Stimulated activated CD8-positive, alpha-beta memory T cell treated with anti-CD3 and anti-CD28 coated beads, Interleukin-7, amount 100 ng/mL, for 48 hours (primary cell): ENCODE measurements at places on chromosomes 3 and 15.

- no peak for DNase-seq
Observed at GRCh38 chr15:48682942-48683651, 37.6 kb upstream of the FBN1 start.

GRCh38 chr3:98626151-98626550, 32.7 kb upstream of the CPOX start:
- DNase-seq: no peak

DNA sequence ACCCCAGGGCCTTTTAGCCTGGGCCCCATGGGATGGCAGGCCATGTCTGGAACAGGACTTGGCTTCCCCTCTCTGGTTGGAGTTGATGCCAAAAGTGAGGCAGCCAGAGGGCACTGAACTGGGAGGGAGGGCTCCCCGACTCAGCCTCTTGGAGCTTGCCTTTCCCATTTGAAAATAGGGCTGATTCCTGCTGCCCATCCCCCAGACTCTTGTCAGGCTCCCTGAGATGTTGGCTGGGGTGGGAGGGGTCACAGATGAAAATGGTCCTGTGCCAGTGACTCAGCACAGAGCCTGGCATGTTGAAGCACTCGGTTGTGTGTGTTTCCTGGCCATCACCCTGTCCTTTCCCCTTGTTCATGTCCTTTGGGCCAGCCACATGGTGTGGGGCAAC, 6.6 kb downstream of the PPCDC start:
- no peak for DNase-seq

- no peak for DNase-seq
Observed at GRCh38 chr3:85360742-85361387, 402.1 kb downstream of the CADM2 start.

- DNase-seq: no peak
Observed at GRCh38 chr3:190004656-190005055, 116.0 kb downstream of the P3H2 start.

DNA sequence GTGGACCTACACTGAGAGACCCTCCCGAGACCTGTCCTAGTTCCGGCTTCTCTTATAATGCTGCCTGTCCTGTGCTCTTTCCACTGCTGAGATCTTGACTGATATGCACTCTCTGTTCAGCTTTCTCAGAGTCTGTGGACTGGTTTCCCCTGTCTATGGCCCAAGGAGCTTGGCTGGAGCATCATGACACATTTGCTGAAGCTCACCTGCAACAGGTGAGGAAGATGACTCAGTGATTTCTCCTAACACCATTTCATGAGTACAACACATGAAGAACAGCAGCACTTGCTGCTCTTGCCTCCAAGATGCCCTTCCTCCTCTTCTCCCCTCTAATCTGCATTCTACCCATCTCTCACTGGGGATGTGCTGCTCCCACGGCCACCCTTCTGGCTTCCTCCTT, 92.1 kb downstream of the DUT start:
- DNase-seq: no peak

- no peak for DNase-seq
Observed at GRCh38 chr3:11703146-11703545, 59.4 kb upstream of the VGLL4 start.

DNA sequence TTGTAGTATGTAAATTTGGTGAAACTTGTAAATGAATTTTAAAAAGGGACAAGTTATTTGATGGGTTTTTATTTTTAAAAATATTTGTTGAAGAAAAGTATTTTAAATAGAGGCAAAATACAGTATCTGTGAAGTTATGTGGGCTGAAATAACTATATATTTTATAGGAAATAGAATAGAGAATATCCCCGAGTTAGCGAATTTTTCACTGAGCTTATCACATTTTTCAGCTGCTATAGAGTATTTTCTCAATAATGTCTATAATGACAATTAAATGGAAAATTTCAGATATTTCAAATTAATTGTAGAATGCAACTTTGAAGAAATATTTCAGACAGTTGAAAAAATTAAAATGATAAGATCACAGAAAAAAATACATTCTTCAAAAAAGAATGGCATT, 166.4 kb upstream of the TP63 start:
- no peak for DNase-seq

DNA sequence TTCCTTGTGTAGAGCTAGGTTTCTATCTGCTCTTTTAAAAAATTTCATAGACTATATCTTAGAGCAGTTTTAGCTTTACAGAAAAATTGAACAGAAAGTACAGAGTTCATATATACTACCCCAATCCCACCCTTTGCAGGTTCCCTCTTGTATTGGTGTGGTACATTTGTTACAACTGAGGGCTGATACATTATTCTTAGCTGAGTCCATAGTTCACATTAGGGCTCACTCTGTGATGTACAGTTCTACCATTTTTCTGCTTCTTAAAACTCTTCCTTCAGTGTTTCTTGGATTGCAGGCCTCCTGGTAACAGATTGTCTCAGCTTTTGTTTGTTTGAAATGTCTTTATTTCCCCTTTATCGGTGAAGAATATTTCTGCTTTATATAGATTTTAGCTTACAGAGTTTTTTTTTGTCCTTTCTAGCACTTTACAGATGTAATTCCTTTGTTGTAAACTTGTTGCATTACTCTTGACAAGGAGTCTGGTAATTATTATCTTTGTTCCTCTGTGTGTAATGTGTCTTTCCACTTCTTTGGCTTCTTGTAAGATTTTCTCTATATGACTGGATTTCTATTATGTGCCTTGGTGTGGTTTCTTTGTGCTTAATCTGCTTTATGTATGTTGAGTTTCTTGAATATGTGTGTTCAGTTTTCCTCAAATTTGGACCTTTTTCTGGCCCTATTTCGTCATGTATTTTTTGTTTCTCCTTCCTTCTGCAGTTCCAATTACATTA, 25.3 kb downstream of the MEF2A start:
- DNase-seq: no peak

- DNase-seq: no peak
Observed at GRCh38 chr3:126156468-126156867, 23.9 kb downstream of the ALDH1L1 start.

DNA sequence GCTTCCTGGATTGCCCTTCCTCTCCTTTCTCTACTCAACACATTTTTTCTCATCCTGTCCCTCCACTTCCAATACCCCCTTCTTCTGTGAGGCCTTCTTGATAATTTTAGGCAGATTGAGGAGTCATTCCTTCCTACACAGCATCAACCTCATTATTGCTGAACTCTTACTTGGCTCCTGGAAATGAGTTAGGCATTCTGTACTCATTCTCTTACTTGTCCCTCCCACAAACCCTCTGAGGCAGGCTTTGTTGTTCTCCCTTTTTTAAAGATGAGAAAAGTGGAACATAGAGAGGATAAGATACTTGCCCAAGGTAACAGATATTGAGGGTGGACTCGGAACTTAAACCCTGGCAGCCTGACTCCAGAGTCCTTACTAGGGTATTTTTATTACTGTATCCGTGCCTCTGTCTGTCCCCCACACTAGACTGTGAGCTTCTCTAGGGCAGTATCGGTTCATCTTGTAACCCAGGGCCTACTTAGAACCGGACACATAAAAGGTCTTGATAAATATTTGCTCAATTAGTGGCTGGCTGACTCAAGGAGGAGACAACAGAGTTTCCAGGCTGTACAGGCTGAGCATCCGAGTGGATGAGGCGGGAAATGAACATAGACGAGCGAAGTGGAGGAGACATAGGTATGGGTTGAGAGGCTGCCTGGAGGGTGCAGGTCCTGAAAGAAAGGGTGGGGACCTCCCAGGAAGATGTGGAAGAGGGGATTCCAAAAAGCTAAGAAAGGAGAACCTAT, 148.7 kb upstream of the ATP2B2 start:
- DNase-seq: no peak

DNA sequence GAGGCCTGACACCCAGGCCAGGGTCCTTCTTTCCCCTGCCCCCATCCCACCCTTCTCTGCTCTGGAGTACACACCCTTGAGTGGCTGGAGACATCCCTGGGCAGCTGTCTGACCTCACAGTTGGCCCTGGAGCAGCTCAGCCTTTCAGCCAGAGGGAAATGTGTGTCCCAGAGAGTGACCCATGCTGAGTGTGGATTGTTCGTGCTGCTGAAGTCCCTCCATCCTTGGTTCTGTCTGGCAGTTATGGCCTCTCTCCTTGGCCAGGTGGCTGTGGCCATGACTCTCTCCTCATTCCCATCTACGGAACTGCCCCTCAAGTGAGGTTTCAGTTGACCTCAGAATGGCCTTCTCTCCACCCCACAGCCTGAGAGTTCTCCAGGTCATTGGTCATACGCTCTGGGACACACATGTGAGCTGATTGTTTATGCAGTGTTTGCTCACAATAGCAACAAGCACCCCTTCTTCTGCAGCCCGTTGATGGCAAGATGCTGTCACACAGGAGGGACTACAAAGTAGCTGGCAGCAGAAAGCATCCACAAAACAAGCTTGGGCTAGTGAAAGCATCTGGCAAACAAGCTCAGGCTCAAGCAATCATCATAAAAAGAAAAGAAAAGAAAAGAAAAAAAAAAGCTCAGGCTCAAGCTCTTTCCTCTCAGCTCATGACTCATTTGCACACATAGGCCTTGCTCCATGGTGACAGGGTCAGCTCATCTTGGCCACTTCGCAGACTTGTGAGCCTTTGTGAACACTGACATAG, 55.3 kb upstream of the ITGA11 start:
- DNase-seq: no peak

DNA sequence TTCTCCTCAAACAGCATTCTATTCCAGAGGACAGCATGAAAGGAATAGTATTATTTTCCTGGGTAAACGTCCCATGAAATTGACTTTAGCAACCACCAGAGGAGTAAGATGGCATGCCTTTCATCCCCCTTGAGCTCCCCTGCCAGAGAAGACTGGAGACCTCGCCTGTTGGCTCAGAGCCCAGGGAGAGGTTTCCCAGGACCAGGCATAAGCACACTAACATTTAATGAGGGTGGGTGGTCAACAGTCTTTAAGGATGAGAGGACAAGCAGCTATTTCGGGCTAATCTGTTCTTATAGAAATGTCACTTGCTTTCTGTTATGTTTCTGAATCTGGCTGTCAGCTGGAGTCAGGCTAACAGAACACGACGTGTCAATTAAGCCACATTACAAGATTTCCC, 390.5 kb downstream of the GABRG3 start:
- DNase-seq: no peak

DNA sequence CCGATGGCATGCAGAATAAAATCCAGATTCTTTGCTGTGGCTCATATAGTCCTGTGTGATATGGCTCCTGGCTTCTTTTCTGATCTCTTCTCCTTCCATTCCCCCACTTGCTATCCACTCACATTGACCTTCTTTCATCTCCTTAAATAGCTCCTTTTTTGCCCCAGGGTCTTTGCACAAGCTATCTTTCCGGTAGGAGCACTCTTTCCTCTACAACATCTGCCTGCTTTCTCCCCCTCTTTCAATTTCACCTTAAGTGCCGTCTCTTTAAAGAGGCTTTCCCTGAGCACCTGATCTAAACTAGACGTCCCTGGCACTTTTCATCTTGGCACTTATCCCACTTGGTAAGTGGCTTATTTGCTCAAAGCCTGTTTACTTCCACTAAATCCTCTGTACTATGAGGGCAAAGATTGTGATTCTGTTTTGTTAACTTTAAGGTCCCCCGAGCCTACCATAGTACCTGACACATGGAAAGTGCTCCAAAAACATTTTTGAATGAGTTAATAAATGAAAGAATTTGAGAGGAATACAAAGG, 323.3 kb upstream of the TLE3 start:
- no peak for DNase-seq

DNA sequence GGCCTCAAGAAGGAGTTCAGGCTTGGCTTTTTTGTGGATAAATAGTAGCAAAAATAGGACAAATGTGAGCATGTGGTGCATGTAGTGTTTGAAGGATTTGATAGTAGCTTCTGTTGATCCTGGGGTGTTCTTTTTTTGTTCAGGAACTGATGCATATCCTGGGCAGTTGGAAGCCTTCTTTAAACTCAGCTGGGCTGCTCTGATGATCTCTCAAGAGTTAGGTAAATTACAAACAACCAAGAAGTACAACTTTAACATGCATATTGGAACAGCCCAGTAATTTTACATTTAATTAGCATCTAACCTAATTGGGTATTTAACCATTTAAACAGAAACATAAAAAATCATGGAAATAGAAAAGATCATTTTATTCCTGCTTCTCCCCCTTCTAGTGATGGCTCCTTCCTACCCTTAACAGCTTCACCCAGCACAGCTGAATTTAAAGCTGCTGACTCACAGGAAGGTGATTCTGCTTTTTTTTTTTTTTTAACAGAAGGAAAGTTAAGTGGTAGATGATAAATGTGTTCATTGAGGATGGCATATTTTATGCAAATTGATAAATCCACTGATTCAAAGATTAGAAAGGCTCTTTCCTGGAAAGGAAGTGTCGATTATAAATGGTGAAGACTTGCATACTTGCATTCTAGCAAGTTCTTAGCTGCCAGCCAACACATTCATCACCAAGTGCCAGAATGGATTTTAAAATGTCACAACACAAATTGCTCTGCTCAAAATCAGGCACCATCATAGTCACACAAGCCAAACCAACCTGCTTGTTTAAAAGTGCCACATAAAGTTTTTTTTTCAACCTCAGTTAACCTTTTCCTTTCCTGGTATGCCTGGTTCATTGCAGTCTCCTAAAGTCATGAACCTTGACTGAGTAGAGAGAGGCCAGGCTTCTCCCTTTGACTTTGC, 20.0 kb downstream of the SLC35G2 start:
- no peak for DNase-seq

DNA sequence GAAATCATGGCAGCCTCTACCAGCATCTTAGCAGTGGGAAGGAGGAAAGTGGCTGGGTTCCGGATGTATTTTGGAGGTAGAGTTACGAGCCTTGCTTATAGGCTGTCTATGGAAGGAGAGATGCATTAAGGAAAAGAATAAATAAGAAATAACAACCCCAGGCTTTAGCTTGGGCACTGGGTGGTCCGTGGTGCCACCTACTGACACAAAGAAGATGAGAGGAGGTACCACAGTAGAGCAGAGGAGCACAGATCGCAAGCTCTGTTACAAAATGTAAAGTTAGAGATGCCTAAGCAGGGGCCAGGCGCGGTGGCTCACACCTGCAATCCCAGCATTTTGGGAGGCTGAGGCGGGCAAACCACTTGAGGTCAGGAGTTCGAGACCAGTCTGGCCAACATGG, 74.8 kb downstream of the TMEM39A start:
- no peak for DNase-seq

- DNase-seq: no peak
Observed at GRCh38 chr3:95721938-95722337, 1092.5 kb upstream of the EPHA6 start.

GRCh38 chr3:65538101-65538500, 500.6 kb downstream of the MAGI1 start:
- DNase-seq: no peak

DNA sequence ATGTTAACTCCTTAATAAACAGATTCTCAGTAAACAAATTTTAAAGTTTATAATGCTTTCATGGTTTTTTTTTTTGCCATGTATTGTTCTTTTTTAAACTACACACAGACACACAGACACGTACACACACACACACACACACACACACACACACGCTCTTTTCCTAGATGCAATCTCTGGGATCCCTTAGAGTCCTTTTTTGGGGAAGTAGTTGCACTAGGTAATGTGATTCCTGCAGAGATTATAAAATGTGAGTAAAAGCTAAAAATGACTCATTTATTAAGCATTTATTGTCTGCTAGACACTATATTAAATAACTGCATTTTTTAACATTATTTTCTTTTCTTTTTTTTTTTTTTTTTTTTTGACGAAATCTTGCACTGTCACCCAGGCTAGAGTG, 19.9 kb downstream of the NDUFB5 start:
- DNase-seq: no peak

GRCh38 chr3:10340476-10340875, 19.6 kb upstream of the SEC13 start:
- no peak for DNase-seq
